ENCODE measurements at places on chromosomes 2 and 18. TPM values are rescaled to one million over a fixed set of nuclear protein-coding genes. Genes with fewer than 3 reads are reported as not detected.

COLEC11 gene
- total RNA-seq, result 0.37 TPM

RIT2 gene
- total RNA-seq, result not detected

CFAP65 gene
- not detected for total RNA-seq

CXCR2 gene
- total RNA-seq, result 0.32 TPM

TET3 gene
- total RNA-seq, result 17.3 TPM

PKDCC gene
- not detected for total RNA-seq

DYNAP gene
- not detected for total RNA-seq

SFTPB gene
- not detected for total RNA-seq

PROC gene
- not detected for total RNA-seq

MROH2A gene
- not detected for total RNA-seq

CRYGD gene
- total RNA-seq, result not detected

EGR4 gene
- 0.41 TPM for total RNA-seq

UGT1A4 gene
- total RNA-seq, result not detected

PDE1A gene
- not detected for total RNA-seq

SPP2 gene
- not detected for total RNA-seq

KIAA2012 gene
- total RNA-seq, result not detected

GNLY gene
- total RNA-seq, result 18.9 TPM

HOXD4 gene
- not detected for total RNA-seq

GAREM1 gene
- total RNA-seq, result not detected

GALR1 gene
- not detected for total RNA-seq

MERTK gene
- total RNA-seq, result 1.4 TPM

REV1 gene
- total RNA-seq, result 38.2 TPM

CDK5R2 gene
- total RNA-seq, result not detected

XDH gene
- not detected for total RNA-seq

CD226 gene
- 53.3 TPM for total RNA-seq

ASPRV1 gene
- 0.73 TPM for total RNA-seq

SERPINB11 gene
- not detected for total RNA-seq

KCNS3 gene
- 0.07 TPM for total RNA-seq

KCNG2 gene
- total RNA-seq, result not detected

RASGRP3 gene
- total RNA-seq, result 3.9 TPM

ABCG5 gene
- total RNA-seq, result not detected

CABYR gene
- total RNA-seq, result 0.46 TPM

GPR45 gene
- not detected for total RNA-seq

RAX gene
- not detected for total RNA-seq

TCF23 gene
- not detected for total RNA-seq

WDR35 gene
- 7.4 TPM for total RNA-seq

POMC gene
- 5.7 TPM for total RNA-seq

DSG1 gene
- total RNA-seq, result not detected

SLC39A6 gene
- 28.6 TPM for total RNA-seq

RNF125 gene
- 21.6 TPM for total RNA-seq

REG3A gene
- not detected for total RNA-seq

NEDD4L gene
- total RNA-seq, result 6.8 TPM

UPP2 gene
- total RNA-seq, result not detected

ERICH2 gene
- total RNA-seq, result not detected

HOXD3 gene
- total RNA-seq, result not detected

STPG4 gene
- 0.23 TPM for total RNA-seq

TSPYL6 gene
- total RNA-seq, result not detected

ANXA4 gene
- total RNA-seq, result 24.8 TPM

R3HDM1 gene
- total RNA-seq, result 100.0 TPM

TACR1 gene
- total RNA-seq, result not detected

PAX8 gene
- 1.4 TPM for total RNA-seq

Data from activated CD4-positive, alpha-beta T cell treated with anti-CD3 and anti-CD28 coated beads for 36 hours (primary cell).